ENCODE measurements at places on chromosomes 4 and X.
A peak's percentile ranks its signal among the peaks of the same experiment; 100 is the strongest.

GRCh38 chrX:136780763-136781162 lies at the start of gene ARHGEF6:
TSS of gene ARHGEF6 (minus strand) at chrX:136780932. CDS start at chrX:136780882, 50 bp downstream.
- peak; percentile 62 for DNase-seq

DNA sequence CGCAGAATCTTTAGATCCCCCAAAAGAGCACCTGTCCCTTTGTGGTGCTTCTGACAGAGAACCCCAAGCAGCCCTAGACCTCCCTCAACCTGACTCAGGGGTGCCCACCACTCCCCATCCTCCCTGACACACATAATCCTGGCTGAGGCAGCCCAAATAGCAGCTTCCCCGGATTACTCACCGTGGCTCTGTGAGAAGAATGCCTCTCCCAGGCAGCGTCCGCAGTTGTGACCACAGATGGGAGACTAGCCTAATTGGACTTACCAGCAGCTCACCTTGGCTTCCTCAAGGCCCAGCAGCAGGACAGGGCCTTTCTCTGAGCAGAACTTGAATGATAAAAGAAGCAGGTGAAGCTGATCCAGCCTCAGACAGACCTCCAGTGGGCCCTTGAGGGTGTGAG lies 10.3 kb upstream of the ODAPH start:
- DNase-seq = peak; percentile 27

- DNase-seq = peak; percentile 58
Measured at GRCh38 chr4:37803348-37803973, 23.0 kb upstream of the PGM2 start.

GRCh38 chrX:153971124-153971449 lies 531 bp downstream of the HCFC1 start:
- DNase-seq = peak; percentile 84

DNA sequence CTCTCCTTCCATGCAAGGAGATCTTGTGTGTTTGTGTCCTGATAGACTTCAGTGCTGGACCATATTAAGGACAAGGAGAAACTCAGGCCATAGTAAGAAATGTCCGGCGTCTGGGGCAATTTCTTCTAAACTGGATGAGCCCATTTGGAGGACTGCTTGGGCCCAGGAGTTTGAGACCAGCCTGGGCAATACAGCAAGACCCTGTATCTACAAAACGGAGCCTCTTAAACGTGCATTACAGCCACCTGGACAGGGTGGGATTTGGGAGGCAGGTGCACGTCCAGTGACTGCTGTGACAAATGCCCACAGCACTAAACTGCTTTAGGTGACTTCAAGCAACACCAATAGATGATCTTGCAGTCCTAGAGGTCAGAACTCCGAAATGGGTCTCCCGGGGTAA lies 311.9 kb downstream of the DHRSX start:
- no peak for DNase-seq

- no peak for DNase-seq
Measured at GRCh38 chr4:19520939-19521520, 730.7 kb upstream of the SLIT2 start.

DNA sequence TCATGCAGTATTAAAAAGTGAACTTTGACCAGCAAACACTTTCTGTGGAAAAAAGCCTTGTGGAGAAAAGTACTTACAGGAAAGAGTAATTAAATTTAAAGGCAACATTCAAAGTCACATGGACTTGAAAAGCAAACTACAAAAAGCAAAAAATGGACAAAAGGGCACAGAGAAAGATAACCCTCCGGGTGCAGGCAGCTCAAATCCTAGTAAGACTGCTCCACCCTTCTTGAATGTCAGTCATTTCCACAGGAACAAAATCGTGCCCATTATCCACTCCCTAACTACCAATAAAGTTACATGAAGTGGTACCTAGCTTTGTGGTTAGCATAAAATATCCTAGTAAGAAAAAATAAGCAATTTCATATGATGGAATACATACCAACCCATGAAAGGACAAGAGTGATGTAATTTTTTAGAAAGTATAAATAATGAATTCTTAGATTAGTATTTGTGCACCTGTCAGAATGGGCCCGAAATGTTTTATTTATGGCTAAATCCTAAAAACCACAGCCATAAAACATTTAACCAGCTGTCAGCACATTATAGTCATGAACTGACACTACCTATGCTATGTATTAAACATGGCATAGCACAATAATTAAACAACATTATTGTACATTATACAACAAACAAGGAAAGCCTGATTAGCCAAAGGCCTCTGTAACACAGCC lies 43.3 kb downstream of the MAML3 start:
- no peak for DNase-seq

DNA sequence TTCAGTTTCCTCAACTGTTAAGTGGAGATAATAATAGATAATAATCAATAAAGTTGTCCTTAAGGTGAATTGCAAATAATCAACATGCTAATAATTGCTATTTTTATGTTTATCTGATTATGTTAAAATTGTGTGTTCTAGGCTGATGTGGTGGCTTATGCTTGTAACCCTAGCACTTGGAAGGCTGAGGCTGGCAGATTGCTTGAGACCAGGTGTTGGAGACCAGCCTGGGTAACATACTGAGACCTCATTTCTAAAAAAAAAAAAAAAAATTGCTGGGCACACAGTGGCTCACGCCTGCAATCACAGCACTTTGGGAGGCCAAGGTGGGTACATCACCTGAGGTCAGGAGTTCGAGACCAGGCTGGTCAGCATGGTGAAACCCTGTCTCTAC lies 175.2 kb downstream of the GC start:
- no peak for DNase-seq

DNA sequence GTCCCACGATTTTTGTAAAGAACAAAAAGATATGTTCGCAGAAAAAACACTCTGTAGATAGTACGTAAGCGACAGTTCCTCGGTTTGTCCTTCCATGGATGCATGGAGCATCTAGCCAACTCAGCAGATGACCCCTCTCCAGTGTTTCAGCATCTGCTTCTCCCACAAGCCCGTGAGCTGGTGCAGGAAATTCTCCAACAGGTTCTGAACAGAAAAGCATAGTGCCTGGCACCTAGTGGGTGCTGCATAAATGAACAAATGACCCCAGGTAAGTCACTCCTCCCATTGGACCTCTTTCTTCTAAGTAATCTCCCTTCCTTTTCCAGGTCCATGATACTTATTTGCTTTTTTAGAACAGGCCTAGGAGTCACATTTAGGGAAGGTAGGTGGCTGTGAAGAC lies 966 bp upstream of the KIAA0232 start:
- DNase-seq = no peak

- peak; percentile 19 for DNase-seq
Measured at GRCh38 chr4:71415491-71415890, 76.7 kb downstream of the SLC4A4 start.

GRCh38 chr4:174734181-174734580 lies 94.9 kb downstream of the GLRA3 start:
- no peak for DNase-seq

DNA sequence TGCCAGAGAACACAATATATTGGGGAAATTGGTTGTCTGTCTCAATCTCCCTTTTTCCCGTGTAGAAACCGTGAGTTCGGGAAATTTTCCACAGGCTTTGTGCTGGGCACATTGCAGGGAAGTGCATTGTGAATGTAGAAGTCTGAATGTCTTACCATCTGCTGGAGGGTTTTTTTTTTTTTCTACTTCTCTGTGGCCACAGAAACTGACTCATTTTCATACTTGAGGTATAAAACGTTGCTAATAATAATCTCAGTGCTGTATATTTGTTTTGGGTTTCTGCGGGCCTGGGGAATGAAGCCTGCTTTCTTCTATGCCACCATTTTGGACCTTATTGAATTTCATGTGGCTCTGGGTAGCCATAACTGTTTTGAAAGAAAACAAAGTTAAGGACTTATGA lies 1001.2 kb downstream of the STIM2 start:
- DNase-seq = peak; percentile 63

DNA sequence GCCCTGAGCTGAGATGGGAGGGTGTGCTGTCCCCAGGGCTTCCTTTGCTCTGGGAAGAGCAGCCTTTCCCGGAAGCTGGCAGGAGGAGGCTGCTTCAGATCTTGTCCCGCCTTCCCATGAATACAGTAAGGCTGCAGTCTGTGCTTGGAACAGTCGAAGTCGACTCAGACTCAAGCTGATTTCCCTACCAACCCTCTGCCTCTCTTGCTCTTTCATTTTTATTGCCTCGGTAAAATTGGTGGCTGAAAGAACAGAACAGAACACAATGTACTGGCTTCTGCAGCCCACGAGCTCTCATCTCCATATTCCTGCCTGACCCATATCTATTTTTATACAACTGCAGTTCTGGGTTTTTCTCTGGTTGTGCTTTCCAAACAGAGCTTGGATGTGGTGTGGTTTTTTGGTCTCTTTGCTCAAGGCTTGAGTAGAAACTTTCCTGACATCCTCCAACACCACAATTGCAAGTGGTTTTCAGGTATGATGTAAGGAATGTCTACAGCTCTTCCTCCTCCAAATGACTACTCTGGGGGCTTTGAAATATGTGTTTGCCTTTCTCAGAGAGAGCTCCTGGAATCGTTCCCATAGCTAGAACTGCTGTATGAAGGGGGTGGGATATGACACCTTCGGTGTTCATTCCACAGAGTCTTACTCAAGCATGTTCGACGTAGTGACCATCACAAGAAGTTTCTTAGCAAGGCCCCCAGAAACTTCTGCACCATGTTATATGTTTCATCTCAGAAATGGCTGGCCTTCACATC lies 61.3 kb downstream of the ENPP6 start:
- no peak for DNase-seq

DNA sequence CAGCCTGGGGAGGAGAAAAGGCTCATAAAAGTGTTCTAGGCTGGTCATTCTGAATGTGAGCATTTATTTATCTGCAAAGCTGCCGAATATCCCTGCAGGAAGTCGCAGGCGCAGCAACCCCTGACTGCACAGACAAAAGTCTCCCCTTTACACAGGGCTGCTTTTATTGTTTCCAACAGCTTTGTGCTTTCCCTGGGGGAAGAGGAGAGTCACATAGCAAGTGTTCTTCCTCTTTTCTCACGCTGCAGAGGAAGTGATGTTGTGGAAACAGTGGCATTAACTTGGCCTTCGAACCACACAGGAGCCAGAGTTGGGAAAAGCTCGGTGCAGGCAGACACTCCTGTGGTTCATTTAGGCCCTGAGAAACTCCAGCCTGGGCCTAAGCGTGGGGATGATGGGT lies 81.5 kb upstream of the BCOR start:
- DNase-seq = no peak

DNA sequence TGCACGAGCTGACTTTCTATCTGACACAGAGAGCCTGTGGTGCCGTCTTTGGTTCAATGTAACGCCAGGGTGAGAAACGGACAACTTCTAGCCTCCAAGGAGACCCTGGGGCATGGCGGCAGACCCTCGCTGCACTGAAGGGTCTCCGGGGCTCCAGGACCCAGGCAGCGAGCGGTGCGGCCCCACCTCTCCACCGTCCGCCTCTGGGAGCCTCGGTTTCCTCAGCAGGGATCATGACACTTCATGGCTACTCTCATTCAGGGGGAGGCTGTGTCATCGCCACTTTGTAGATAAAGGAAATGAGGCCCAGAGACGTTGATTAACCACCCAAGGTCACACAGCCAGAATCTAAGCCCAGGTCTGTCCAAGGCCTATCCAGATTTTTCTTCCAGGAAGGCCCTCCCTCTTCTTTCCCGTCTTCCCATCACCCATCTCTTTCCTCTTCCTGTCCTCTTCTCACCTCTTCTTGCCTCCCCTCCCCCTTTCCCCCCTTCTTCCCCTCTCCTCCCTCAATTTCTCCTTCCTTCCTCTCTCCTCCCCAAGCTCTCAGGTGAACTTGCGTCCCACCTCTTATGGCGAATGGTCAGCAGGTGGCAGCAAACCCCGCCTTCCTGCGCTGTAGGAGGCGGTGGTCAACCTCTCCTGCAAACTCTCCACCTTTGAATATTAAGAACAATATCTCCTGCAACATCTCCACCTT lies 69.3 kb upstream of the HMX1 start:
- DNase-seq = no peak

DNA sequence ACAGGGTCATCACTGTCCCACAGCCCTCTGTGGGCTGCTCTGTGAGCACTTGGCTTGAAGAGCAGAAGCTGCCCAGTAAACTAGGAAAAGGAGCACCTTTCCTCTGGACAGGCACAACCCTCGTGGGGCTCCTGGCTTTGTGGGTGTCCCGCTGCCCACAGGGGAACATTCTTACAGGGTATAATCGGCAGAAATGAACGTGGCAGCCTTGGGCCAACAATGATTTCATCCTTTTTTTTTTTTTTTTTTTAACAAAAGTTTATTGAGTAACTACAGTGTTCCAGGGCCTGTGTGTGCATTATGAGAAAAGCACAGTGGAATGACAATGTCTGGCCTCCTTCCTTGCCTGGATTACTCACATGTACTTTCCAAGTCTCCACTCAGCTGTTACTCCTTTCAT lies 197.2 kb downstream of the PDGFC start:
- peak; percentile 94 for DNase-seq

GRCh38 chrX:96140796-96141195 lies 543.8 kb upstream of the DIAPH2 start:
- DNase-seq = no peak

DNA sequence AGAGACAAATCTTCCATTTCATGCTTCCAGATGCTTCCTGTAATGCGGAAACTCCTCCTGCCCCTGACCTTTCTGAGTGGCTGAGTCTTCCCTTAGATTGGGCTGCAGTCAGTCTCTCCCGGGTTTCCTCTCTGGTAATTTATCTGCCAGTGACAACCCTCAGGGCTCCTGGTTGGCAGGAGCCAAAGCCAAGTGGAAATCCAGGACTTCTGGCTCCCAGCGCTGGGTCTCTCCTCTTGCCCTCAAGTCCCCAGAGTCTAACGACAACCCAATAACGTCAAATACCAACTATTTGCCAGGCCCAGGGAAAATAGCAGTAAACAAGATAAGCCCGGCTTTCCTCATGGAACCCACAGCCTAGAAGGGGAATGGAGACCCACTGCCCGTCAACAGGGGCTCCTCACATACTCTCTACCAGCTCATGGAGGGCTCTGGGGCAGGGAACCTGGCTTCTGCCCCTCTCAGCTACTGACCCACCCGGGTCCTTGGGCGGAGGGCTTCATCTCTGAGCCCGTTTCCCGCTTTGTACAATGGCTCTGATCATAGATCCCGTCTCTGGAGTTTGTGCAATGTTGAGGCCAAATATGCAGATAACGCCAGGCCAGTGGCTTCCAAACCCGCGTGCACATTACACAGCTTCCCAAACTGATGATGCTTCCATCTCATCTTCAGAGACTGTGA lies 1.1 kb upstream of the TBC1D14 start:
- no peak for DNase-seq

DNA sequence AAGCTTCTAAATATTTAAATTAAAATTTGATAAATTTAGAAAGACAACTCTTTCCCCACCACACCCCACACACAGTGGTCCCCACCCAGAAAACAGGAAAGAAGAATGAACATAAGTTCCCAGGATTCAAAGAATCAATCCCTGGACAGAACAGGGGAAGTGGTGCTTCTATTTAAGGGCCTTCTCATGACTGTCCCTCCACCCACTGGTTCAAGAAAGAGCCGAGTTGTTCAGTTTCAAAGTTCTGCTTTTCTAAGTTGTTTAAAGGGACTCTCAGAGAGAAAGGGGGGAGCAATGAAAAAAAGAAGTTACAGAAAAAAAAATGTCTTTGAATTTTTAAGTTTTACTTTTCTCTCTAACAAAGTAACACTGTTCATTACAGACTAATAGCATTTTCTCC lies 195.8 kb downstream of the PDGFC start:
- DNase-seq = peak; percentile 60

- no peak for DNase-seq
Measured at GRCh38 chrX:16304751-16305150, 137.5 kb downstream of the MAGEB17 start.
